Tibial nerve (tissue), 4 donors: ENCODE measurements at places on chromosomes 2 and 18. TPM values are rescaled to one million over a fixed set of nuclear protein-coding genes. Genes with fewer than 3 reads are reported as not detected.

Gene EMILIN1
- total RNA-seq, result 69.5 TPM

Gene QPCT
- total RNA-seq, result 4.4 TPM

Gene REG1A
- 3.8 TPM for total RNA-seq

Gene SLC23A3
- total RNA-seq, result 0.98 TPM

Gene IL36RN
- not detected for total RNA-seq

Gene ADD2
- 6.0 TPM for total RNA-seq

Gene CPO
- total RNA-seq, result 0.63 TPM

Gene SPC25
- not detected for total RNA-seq

Gene CIB4
- not detected for total RNA-seq

Gene ZCCHC2
- total RNA-seq, result 32.4 TPM

Gene KLHL41
- total RNA-seq, result 1.6 TPM

Gene TUBA3E
- total RNA-seq, result not detected

Gene ZNF521
- 35.0 TPM for total RNA-seq

Gene MDH1B
- 2.4 TPM for total RNA-seq

Gene ALK
- total RNA-seq, result 0.39 TPM
